Body of pancreas (tissue), 4 donors: ENCODE measurements at places on chromosomes 1 and 21. TPM values are rescaled to one million over a fixed set of nuclear protein-coding genes. Genes with fewer than 3 reads are reported as not detected.
A peak's percentile ranks its signal among the peaks of the same experiment; 100 is the strongest.

The SDC3 gene
- total RNA-seq: 7.8 TPM

The AGMAT gene
- total RNA-seq: 0.52 TPM

The ARHGAP29 gene
- total RNA-seq: 20.1 TPM

The MAEL gene
- total RNA-seq: not detected

The KRTAP21-2 gene
- not detected for total RNA-seq

The TCHH gene
- under 0.01 TPM for total RNA-seq

The CACNA1S gene
- total RNA-seq: under 0.01 TPM

The FCRL1 gene
- not detected for total RNA-seq

The CD244 gene
- total RNA-seq: 1.8 TPM

DNA sequence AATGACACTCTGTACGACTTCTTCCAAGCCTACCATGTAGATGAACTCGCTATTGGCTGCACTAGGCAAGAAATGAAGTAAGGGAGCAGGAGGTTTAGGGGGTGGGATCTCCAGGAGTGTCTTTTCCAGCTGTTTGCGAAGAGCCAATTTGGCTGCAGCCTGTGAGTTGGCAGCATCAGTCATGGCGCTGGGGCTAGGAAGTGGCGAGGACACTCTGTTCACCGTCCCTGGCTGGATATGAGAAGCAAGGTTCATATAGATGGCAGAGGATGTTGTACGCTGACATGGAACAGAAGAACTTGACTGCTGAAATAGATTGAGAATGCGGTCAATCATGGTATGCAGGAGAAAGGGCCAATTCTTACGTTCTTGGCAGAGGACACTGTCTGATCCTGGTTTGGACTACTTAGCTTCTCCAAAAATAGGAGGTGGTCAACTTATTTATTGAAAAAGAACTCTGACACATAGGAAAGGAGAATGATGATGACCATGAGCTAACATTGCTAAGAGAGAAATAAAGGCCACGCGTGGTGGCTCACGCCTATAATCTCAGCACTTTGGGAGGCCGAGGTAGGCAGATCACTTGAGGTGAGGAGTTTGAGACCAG, 41.2 kb downstream of the SLC27A3 start:
- no peak for DNase-seq

- peak; percentile 62 for DNase-seq
Measured at GRCh38 chr1:207025146-207025880, 7.2 kb downstream of the C1orf116 start.

DNA sequence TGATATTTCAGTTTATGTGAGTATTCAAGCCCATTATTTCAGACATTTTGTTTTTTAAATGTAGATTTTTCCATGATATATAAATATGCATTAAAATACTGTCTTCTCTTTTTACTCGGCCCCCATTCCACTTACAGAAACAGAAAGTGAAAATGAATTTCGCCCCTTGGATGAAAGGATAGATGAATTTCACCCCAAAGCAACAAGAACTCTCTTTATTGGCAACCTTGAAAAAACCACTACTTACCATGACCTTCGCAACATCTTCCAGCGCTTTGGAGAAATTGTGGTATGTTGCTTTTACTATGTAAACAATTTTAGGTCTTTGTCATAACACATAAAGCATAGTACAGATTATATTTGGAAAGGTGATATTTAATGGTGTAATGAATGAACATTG, 59.9 kb downstream of the ZBTB17 start:
- DNase-seq: no peak

DNA sequence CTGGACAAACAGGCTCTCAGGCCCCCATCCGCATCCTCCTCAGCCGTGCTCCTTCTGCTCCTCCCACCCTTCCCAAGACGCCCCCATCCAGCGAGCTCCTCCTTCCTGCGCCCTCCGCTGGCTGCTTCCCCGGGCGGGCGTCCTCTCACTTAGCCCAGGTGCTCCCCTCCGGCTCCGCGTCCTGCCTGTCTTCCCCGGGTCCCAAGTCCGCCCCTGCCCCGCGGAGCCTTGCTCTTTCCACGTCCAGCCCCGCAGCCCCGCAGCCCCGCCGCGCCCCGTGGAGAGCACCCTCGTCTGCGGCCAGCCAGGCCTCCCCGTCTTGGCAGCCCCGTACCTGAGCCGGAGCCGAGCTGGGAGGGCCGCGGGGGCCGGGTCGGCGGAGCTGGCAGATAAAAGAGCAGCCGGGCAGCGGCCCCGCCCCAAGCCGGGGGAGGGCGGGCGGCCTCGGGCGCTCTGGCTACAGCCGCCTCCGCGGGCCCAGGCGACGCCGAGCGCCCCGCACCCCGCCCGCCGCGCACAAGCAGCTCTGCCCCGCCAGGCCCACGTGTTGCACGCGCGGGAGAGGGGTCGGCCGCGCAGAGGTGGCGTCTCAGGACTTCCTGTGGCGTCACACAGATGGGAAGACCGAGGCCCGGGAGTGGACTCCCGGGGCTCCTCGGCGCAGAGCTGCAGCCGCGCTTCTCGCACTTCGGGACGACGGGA, at the start of gene PAQR7:
Gene PAQR7, minus strand, starts transcription at position 555 of the 702 bp plus-strand sequence. CDS start 11,869 bp downstream, outside the sequence.
- peak; percentile 87 for DNase-seq

DNA sequence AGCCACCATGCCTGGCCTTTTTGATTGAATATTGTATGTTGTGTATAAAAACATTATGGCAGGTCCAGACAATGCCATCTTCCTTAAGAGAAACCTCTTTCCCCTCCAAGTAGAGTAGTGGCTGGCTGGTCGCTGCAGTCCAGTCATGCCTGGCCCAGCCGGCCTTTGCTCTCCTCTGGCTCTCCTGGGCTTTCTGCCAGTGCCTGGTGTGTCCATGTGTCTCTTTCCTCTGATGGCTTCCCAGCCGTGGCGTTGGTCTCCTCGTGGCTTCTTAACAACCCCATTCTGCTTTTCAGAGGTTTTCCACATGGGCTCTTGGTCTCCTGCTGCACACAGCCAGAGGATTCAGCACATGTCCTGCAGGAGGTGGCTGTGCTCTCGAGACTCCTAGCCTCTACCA, 58.7 kb downstream of the DIP2A start:
- DNase-seq: peak; percentile 61

DNA sequence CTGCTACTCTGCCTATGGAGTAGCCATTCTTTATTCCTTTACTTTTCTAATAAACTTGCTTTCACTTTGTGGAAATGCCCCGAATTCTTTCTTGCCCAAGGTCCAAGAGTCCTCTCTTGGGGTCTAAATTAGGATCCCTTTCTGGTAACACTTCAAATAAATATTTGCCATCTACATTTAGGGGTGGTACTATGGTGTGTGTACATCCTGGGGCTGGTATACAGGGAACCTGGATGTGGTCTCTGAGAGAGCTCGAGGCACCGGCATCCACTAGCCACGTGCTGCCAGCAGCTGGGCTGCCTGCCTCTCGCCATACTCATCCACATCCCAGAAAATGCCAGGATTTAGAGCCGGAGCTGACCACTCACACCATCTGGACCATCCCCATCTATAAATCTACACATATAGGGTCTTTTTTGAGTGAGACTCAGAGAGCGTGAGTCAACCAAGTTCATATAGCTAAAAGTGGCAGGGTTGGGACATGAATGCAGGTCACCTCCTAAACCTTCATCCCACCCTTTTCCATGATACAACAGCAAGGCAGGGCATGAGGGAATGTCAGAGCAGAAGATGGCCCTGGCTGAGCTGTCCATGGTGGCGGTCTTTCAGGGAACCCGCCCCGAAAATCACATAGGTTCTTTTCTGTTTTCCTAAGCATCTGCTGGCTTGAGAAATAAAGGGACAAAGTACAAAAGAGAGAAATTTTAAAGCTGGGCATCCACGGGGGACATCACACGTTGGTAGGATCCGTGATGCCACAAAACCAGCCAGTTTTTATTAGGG, 76.6 kb upstream of the F3 start:
- no peak for DNase-seq

- no peak for DNase-seq
Measured at GRCh38 chr1:67780637-67781036, 52.6 kb downstream of the GNG12 start.

GRCh38 chr1:58841455-58841854, 57.6 kb upstream of the JUN start:
- no peak for DNase-seq

DNA sequence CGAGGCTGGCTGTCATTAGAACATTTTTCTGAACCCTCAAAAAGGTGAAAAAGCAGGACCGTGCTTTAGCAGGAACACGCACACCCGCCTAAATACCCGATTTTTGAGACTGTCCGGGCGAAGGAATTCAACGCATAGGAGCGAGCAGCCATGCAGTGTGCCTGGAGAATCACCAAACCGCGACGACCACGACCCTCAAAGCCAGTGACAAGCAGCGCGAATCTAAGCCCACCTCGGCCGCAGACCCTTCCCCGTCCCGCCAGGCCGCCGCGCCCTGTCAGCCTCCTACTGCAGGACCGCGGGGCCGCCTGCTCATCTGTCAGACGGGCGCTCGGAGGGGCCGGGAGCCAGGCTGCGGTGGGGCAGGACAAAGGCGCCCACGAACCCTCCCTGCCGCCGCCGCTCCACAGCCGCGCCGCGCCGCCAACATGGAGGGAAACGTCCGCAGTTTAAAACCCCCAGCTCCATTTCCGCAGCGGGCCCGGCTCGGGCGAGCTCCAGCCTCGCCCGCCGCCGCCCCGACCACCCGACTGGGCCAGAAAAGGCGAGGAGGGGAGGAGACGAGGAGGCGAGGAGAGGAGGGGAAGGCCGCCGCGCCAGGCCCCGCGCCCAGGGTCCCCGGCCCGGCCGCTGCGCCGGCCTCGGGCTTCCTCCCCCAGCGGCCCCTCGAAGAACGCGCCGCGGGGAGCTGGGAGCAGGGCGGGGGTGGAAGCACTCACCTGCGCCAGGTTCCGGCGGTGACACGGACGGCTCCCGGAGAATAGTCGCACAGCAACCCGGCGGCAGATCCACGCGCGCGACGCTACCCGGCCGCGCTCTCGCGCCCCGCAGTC, at the start of gene LBR:
Gene LBR, minus strand, starts transcription at position 804 of the 833 bp plus-strand sequence. CDS start 3,963 bp downstream, outside the sequence.
- peak; percentile 47 for DNase-seq

GRCh38 chr1:43671193-43671592, 21.2 kb downstream of the KDM4A start:
- DNase-seq: no peak

- no peak for DNase-seq
Measured at GRCh38 chr21:35896060-35896459, 164.3 kb downstream of the SETD4 start.

DNA sequence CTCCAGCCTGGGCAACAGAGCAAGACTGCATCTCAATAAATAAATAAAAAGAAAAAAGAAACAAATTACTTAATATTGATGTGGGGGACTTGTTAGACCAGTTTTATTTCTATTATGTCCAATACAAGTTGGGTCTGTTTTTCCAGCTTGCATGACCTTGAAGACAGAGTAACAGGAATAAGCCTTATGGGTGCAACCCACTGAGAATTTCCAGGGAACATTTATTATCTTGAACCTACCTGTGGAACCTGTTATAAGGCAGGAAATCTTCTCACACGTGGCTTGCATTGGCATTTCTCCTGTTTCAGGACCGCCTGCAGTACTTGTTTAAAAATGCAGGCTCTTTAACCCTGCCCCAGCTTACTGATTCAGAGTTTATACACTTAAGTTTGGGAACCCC, 64.0 kb downstream of the ZBTB17 start:
- DNase-seq: peak; percentile 47

DNA sequence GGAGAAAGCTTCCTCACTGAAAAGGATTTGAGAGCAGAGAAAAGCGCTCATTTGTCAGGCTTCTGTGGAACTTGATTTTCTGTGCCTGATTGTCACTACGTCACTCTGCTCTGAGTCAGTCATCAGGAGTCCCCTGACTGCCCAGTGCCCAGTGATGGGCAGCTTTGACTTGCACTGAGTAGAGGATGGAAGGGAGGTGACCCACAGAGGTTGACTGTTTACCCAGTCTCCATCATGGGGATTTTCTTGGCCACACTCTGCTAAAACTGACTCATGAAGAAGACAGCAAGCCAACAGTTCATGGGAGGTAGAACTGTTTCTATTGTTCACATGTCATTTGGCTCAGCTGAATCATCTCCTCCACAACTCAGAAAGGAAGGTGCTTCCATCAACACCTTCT, 82.1 kb upstream of the DUSP10 start:
- no peak for DNase-seq

DNA sequence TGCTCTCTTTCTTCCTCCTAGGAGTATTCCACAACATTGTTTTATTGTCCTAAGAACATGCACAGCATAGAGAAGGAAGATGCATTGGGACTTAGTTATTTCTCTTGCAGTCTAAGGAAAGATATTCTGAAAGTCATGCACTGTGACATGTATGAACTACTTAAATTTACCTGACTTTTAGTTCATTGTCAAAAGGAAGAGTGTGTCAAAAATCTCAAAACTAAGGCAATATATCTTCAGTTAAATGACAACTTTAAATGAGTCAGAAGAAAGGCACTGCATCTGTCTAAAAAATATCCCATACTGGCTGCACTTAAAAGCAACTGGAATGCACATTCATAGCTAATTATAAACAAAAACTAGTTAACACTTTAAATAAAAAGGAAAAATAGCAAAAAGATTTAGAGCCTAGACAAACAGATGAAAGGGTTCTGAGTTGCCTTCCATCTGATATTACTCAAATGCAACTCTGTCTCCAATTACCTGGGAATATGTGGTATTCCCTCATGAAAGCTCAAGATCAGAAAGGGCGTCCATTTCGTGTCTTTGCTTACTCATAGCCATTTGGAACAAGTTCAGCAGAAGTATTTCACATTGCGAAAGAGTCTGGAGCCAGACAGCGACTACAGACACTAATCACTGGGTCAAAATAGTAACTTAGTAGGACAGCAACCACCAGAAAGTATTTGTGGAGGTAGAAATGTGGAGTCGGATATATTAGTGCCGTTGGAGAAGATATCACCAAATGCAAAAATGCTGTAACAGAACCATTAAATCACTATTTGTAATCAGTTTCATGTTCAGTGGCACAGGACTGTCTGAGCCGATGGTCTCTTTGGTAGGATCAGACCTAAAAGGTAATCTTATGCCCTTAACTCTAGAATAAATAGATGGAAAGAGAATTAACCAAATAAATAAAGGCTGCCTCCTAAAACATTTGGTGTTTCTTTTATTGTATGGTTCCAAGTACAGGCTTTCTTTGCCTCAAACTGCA, 225.7 kb downstream of the GREM2 start:
- DNase-seq: no peak

DNA sequence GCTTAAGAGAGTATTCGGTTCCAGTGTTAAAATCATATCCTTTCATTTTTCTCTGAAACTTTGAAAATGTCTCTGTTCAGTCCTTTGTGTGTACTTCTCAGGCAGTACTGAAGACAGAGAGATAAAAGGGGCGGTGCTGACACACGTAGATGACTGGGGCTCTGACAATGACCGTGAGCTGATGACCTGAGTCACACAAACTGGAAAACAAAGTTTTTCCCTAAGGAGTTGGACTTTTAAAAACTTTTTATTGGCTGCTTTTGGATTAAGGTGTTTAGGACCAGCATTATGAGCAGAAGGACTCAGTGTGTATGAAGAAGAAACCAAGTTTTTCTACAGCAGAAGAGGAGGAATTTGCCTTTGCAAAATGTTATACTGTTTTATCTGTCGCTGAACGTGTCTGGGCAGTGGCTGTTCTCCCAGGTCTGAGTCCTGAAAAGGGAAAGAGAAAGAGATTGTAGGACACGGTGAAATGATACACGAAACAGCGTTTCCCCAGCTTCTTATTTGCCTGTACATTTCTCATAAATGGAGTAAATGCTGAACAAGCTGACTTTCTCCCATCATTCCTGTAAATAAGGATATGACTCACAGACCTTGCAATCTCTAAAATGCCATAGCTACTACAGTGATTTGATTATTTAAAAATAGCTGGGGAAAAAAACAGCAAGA, 51.5 kb downstream of the MAP3K7CL start:
- DNase-seq: peak; percentile 37
